ENCODE measurements at places on chromosomes 16 and 17.

GRCh38 chr16:11700264-11701029, 32.2 kb downstream of the SNN start:
- DNase-seq, result no peak

- DNase-seq, result peak; percentile 17
Observed at GRCh38 chr17:15257258-15257788, 7.8 kb downstream of the PMP22 start.

- no peak for DNase-seq
Observed at GRCh38 chr16:79947771-79948170, 347.2 kb upstream of the MAF start.

DNA sequence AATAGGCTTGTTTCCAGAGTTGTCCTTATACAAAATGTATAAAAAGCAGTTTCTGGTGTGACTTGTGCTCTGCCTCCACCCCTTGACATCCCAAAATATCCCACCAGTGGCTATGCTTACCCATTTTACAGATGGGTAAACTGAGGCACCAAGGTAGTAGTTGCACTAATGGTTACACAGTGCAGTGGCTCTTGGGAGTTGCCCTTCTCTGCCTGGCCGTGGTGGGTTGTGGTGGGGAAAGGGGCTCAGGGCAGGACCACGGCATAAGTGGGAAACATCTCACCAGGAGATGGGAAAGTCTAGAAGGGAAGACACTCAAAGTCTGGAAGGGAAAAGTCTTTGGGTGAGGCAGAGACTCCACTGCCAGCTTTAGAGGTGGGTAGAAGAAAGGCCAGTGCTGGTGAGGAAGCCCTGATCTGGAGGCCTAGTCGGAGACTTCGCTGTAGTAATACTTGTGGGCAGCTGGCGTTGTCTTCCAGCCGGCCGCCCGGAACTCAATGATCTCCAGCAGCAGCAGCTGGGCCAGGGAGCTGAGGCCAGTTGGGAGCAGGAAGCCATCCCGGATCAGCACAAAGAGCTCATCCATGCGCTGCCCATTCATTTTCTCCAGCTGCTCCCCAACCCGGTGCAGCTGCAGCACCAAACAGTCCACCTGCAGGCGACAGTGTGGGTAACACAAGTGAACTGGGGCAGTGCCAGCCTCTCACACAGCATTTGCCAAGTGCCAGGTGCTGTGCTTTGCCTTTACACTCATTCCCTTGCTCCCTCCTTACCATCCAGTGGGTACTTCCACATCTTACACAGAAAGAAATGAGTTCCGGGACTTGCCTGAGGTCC, 4.5 kb downstream of the MIF4GD start:
- no peak for DNase-seq

GRCh38 chr17:32723310-32723955, 153.5 kb downstream of the MYO1D start:
- no peak for DNase-seq

GRCh38 chr17:67442787-67443624, 65.9 kb downstream of the PITPNC1 start:
- DNase-seq, result no peak

GRCh38 chr16:15899538-15900100, 11.2 kb upstream of the CEP20 start:
- DNase-seq, result no peak

DNA sequence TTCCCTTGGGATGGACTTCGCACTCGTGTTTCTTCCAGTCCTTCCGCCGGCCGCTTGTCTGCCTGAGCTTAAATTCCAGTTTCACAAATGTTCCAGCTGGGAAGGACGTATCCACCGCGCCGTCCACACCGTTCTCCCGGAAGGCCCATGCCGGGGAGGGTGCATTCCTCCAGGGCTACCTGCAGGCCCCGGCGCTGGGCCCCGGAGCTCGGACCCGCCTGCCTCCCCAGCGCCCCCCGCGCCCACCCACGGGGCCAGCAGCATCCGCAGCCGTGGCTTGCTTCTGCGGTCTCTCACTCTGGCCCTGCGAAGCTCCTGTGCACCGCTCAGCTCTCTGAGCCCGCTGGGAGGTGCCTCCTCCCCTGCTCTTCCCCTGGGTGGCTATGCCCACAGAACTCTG, 2084.1 kb downstream of the TP53TG3F start:
- DNase-seq, result no peak

DNA sequence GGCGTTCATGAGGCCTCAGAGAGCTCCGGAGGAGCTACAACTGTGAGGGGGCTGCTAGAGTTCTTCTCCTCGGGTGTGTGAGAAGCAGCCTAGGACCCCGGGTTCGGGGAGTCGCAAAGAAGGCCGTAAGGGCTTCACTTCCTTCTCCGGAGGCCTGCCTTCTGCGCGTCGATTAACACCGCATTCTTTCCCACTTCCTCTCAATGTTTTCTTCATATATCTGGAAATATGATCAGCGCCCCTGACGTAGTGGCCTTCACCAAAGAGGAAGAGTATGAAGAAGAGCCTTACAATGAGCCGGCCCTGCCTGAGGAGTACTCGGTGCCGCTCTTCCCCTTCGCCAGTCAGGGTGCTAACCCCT, 449 bp downstream of the SMCR8 start:
- DNase-seq, result no peak

GRCh38 chr17:68381076-68381900, 76.0 kb downstream of the WIPI1 start:
- no peak for DNase-seq

DNA sequence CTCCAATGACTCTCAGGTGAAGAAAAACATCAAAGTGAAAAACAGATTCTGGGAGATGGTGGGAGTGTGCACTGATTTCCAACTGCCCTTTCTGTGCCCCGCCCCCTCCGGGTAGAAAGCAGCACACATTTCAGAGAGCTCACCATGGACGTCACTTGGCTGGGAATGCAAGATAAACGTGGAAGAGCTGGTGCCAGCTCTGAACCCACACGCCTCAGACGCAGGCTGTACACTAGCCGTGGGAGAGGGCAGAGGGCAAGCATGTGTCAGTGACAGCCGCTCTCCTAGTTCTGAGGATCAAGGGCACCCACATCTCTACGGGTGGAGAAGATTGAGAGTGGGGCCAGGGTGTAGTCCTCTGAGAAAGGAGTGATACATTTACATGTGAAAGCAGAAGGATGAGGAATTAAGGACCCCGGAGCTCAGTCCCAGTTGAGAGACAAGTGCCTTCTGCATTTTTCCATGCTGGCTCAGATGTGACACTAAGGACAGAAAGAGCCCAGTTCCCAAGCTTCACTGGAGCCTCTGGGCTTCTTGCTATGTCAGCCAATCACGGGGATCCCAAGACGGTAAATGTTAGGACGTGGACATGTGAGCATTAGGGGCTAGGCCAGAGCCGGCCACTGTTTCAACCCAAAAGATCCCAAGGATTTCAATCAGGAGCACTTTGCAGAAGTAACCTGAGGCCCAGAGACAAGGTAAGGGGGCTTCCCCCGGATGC, 101.3 kb downstream of the ZFHX3 start:
- DNase-seq, result no peak

DNA sequence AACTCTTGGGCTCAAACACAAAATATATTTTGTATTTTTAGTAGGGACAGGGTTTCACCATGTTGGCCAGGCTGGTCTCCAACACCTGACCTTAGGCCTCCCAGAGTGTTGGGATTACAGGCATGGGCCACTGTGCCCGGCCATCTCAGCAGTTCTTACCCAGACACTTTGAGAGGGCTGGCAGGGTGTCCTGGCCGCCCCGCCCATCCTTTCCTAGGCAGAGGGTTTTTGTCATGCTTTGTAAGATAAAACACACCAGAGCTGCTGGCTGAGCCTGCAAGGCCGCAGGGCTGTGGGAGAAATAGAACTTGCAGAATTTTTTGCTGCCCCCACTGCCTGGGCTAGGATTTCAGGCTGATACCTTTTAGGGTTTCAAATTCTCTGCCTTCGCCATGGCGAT, 8.7 kb downstream of the PPL start:
- no peak for DNase-seq

- no peak for DNase-seq
Observed at GRCh38 chr17:73560661-73561060, 83.6 kb downstream of the SDK2 start.

Data from activated CD4-positive, alpha-beta T cell treated with anti-CD3 and anti-CD28 coated beads, Interleukin-2, amount 50 U/mL, for 24 hours (primary cell).